Eye (tissue), 1 donor: ENCODE measurements at places on chromosomes 6 and 20.

DNA sequence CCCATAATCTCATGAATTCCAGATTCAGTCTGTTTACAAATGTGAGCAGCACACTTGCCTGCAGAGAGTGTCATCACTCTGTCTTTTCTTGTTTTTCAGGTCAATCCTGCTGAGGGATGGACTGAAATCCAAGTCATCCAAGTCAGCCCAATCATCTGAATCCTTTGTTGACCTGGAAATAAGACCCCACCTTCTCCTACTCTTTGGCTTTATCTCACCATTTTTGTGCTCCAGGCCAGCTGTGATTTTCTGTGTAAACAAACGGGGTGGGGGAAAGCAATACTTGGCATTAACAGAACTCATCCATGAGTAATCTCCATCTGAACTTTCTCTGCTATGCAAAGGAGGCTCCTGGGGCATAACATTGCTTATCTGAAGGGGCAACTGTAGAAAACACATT, 16.9 kb upstream of the GSTA4 start:
- no peak for DNase-seq

GRCh38 chr6:53605543-53606235, 59.9 kb downstream of the KLHL31 start:
- DNase-seq = no peak

DNA sequence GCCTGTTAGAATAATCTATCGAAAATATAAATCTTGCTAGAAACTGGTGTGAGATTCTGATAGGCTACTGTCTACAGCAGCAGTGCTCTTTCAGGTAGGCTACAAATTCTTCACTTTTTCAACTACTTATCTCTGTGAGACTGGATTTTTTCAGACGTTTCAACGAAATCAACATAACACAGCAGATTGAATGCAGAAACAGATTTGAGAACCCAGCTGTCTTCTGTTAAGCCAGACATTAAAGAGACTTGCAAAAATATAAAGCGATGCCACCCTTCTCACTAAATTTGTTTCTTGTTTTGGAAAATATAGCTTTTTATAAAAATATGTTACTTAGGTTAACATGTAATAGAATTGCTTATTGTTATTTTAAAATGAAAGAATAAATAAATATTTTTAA, 140.6 kb upstream of the PHACTR1 start:
- no peak for DNase-seq

GRCh38 chr20:8522168-8522567, 390.1 kb downstream of the PLCB1 start:
- DNase-seq = no peak

GRCh38 chr6:25503686-25504085, 148.3 kb upstream of the SCGN start:
- no peak for DNase-seq

DNA sequence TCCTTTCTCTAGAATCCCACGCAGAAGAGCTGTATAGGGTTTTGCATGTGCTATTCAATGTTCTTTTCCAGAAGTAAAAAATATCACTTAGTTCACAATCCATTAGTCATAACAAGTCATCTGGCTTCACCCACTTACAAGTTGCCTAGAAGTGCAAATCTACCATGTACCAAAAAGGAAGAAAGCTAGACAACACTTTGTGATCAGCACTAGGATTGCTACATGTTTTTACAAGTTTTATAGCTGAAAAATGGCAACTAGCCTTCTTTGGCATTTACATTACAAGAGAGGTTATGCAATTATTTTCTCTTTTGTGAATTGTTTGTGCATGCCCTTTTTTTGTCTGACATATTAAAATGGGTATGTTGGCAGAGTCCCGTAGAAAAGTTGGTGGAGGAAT, 85.6 kb upstream of the PTPRK start:
- DNase-seq = no peak

GRCh38 chr20:47487175-47487917, 14.3 kb upstream of the NCOA3 start:
- no peak for DNase-seq

- DNase-seq = peak; percentile 16
Observed at GRCh38 chr6:3456395-3456897, 404 bp downstream of the SLC22A23 start.

DNA sequence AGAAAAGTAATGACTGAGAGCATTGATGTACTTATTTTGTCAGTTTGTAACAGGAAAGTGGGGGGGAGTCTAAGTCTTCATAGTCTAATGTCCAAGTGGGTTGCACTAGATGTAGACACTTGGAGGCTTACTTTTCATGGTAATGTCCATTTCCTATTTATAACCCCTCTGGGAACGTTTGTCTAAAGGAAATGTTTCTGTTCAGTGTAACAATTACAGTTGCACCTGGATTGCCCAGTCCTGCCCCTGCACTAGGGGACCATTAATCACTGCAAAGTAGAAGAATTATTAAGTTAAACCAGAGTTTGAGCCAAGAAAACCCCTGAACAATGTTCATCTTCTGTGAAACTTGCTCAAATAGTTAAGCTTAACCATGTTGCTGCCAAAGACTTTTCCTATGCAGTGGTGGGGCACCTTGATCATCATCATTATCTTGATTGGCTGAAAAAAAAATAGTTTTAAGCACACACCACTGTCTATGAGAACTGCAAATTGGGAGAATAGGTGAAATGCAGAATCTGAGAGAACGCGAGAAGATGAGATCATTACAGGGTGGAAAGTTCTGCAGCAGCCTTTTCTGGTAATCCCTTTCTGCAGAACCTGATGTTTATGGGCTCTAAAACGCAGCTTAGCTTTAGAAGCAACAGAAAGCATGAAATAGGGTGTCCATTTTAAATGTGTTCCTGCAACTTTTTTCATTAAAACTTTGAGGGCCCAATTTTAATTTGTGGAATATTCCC, 106.0 kb downstream of the ZNF217 start:
- DNase-seq = no peak

- DNase-seq = no peak
Observed at GRCh38 chr6:158410784-158411183, 98.5 kb downstream of the TULP4 start.

GRCh38 chr6:150751296-150751695, 114.2 kb upstream of the MTHFD1L start:
- no peak for DNase-seq

DNA sequence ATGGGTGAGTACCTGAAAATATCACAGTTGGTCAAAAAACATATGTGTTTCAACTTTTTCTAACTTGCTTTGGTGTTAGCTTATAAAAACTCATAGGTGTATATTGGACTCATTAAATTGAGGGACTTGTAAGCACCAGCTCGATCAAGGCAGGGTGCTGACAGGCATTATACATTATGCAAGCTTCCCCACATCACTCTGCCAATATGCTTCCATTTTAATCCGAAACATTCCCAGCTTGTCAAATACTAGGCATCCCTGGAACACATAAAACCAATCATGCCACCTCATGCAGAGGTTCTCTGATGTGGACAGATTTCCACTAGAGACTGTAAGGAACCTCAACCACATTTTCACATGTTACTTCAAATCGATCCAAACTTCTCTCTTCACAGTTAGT, 187.3 kb upstream of the NT5E start:
- no peak for DNase-seq

DNA sequence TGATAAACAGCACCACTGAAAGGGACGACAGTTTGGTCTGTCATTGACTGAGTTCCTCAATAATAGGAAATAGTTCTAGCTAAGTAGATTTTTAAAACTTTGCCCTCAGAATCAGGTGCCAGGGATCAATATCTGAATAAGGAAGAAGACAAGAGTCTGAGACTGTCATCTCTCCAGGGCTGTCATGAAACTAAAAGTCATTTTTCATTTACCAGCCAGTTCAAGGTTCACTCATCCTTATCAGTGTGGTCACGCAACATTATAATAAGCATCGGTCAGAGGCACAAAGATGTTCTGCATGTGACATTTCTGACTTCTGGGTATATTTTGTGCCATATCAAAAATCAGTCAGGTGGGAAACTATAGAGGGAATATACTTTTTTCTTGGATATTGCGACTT, 52.5 kb upstream of the E2F3 start:
- no peak for DNase-seq

GRCh38 chr20:34022151-34022838, 28.6 kb downstream of the RALY start:
- DNase-seq = no peak

DNA sequence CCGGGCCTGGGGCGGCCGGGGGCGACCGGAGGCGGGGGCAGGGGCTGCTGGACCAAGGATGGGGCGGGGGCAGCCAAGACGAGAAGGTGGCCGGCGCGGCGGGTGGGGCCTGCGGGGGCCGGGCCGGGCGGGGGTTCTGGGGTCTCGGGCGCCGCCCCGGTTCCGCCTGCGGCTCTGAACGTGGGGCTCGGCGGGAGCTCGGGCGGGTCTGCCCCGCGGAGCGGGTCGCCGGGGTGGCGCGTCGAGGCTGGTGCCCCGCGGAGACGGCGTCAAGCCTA, 204 bp downstream of the ADRM1 start:
- no peak for DNase-seq

GRCh38 chr6:143840595-143841265, 2.4 kb upstream of the LTV1 start:
- DNase-seq = no peak

DNA sequence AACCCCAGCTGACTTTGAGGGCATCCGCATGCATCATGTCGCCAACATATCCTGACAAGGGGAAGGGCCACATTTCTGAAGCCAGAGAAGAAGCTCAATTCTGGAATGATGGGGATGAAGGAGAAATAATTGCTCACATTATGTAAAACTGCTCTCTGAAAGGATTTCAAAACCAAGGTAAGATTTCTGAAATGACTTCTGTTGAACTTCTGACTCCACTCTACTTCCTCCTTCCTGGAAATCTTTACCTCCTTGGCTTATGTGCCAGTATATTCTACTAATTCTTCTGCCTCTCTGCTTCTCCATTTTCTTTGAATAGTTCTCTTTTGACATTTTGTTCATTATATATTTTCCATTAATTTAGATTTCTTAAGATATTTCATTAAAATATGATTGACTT, 31.9 kb downstream of the HLA-DPB1 start:
- no peak for DNase-seq

DNA sequence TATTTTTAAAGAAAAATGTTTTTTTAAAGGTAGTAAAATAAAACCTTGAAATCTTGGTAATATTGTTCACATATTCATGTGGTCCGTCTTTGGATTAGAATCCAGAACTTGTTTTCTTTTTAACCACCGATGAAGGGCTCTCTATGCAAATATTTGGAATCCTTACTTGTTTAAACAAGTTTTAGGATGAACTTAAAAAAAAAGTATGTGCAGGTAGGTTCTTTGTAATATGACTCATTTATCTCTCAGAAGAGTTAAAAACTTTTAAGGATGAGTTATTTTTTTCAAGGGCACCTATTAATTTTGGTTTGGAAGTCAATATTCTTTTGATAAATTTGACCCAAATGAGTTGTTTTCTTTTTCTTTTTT, 8.9 kb downstream of the DSP start:
- DNase-seq = no peak

- DNase-seq = peak; percentile 67
Observed at GRCh38 chr6:27672113-27672799, 199.4 kb upstream of the ZNF184 start.

- DNase-seq = peak; percentile 38
Observed at GRCh38 chr6:35739645-35740524, 3.1 kb downstream of the ARMC12 start.

GRCh38 chr20:44113618-44114376, 73.2 kb downstream of the JPH2 start:
- DNase-seq = no peak

DNA sequence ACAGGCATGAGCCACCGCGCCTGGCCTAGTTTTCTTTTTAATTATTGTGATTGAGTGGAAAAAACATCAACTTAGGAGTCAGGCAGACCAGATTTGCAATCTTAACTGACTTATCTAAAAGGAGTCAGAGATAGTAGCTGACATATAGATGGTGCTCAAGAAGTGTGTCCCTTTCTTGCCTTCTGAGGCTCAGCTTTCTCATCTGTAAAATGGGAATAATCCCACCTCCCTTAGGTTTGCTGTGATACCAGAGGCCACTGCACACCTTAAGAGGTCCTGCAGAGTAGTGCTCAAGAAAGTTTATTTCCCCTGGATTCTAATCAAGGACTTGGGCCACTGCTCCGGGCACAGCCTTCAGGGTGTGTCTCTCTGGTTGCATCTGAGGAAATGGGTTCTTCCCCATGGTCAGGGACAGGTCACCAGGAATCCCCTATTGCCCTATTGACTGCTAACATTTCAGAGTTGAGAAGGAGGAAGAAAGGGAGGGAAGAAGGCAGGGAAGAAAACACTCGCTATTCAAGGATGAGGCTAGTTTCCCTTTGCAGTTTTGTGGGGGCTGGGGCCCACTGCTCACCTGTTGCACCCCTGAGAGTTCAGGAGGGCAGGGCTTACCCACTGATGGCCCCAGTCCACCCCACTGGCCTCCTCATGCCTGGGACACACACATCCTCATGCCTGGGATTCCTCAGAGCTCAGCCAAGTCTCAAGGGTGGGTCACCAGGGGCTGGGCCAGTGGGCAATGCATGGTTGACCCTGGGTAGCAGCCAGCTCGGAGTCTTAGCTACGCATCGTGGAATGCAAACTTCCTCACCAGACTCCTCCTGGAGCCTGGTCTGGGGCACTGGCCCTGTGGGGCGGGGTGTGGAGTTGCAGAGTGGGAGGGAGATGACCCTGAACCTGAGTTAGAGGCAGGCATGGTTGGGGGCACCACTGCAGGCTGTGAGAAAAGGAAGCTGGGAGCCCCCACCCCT, 21.2 kb downstream of the C6orf132 start:
- no peak for DNase-seq

DNA sequence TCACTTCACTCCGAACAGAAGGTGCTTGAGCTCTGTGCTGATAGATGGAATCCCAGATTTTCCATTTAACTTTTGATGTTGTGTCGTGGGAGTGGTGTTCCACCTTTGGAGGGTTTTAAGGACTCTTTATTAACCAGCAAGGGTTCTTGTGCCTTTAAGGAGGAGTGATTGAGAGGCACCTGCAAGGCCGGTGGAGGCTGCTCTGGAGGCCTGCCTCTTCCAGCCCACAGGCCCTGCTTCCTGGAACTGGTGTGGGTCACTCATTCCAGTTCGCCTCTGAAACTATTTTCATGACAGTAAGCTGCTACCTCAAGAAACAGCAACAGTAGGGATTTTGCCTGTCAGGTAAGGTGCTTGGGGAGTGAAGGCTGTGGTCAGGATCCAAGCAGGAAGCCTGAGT, 58.8 kb upstream of the APCDD1L start:
- DNase-seq = no peak

DNA sequence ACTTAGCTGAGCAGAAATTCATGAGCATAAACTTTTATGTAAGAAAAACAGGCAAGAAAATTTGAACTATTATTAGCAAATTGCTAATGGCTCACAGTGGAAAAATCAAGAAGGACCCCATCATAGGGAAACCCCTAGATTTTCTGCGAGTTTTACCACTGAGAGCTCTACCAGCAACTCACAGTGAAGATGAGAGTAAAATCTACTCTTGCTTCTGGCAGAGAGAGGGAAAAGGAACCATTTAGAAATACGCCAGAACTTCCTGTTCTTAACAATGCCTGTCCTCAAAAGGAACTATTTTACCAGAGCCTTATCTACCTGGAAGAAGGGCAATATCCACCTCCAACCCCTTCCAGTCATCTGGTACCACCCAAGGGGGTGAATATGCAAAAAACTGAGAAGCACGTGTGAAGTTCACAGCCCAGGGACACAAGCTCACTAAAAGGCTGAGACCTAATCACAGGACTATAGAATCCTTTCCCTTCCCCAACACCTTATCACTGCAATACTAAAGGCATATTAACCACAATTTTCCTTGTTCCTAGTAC, 34.4 kb upstream of the ASF1A start:
- no peak for DNase-seq

- DNase-seq = no peak
Observed at GRCh38 chr20:47597090-47597489, 95.4 kb downstream of the NCOA3 start.
